ENCODE measurements at places on chromosomes 3 and 15.
A peak's percentile ranks its signal among the peaks of the same experiment; 100 is the strongest.

GRCh38 chr15:36029606-36030210 is 483.7 kb upstream of the DPH6 start:
- DNase-seq: no peak

DNA sequence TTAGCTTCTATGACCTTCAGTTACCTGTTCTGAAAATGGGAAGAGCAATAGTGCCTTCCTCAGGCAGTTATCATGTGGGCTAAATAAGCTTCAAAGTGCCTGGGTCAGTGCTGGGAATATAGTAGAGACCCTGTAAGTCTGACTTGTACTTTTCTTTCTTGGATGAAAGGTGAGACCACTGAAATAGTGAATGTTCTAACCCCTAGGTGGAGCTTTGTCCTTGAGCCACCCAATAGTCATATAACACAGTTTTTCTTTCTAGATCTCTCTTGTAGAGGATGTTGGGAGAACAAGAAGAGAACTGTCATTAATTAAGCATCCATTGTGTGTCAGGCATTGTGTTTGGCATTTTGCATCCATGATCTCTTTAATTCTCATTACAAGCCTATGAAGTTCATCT is 13.0 kb upstream of the BFSP2 start:
- DNase-seq: no peak

- no peak for DNase-seq
Observed at GRCh38 chr3:177681156-177681555, 483.9 kb upstream of the TBL1XR1 start.

- peak; percentile 52 for DNase-seq
Observed at GRCh38 chr3:45994419-45995235, 997 bp downstream of the FYCO1 start.

- no peak for DNase-seq
Observed at GRCh38 chr15:72169921-72170611, 27.5 kb downstream of the GRAMD2A start.

DNA sequence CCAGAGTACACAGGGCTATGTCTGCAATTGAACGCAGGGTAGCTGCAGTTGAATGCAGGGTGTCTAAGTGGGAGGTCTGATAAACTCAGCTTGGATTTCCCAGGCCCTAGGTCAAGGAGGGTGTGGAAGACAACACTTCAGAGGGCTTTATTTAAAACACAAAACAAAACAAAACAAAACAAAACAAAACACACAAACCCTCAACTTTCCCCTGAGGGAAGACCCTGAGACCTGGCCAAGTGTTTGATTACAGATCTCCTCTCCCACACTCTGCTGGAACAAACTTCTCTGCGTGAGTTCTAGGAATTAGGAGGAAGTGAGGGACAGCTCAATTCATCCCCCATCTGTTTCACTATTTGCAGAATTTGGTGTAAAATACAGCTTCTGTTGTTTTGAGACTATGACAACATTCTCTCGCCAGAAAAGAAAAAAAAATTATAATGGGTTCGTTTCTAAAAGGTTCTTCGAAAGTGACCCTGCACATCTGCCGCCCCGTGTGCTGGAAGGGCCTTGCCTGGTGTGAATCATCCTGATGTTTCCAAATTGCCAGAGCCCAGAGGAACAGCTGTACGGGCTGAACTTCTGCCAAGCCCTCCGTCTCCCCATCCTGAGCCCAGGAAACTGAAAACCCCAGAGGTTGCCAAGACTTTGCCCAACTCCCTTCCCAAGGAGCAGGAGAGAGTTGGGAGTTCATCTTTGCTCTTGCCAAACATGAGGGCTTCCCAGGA is 73.3 kb upstream of the RAD18 start:
- no peak for DNase-seq

DNA sequence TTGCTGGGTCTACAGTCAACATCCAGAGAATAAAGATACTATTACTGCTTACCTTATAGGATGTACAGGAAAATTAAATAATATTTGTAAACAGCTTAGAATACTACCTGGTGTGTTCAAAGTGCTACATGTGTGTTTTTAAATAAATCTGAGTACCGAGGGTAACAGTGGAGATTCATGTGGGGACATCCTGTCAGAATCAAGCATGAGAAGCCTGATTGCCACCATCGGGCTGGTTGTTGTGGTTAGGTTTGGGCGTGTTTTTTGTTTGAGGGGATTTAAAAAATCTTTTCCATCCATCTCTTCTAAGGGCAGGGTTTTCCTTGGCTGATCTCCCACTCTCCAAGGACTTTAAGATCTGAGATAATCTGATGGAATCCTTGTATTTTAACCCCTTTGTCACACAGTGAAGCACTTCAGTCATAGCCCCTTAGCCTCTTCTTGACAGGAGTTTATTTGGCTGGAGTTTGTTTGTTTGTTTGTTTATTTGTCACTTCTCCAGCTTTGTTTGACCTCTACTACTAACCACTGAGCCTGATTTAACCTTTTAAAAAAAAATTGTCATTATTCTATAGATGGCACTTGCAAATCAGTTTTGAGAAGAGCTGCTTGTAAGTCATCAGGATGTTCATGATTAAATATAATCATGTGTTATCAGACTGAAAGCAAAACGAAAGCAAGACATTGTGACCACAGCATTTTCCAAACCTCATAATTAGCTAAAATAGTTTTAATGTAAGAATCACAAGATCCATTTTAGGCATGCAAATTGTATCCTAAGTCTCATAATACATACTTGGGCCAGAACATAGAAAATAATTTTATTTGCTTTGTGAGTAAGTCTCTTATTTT is 72.8 kb upstream of the RARB start:
- DNase-seq: no peak

- DNase-seq: no peak
Observed at GRCh38 chr3:127637971-127638370, 9.0 kb downstream of the PODXL2 start.

DNA sequence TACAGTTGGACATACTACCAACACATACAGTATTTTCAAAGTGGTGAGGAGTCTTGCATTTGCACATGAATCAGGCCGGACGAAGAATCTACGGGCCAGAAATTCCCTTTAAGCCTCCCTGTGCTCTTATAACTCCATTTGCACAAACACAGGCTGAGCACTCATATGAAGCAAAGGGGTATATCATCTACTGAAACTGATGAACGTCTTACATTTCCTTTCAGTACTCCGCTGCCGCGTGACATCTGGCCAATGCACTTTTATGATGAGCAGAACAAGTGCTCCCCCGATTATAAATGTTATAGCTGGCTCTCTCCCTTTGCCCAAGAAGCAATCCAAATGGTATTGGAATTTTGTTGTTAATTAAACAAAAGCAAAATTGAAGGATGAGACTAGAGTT is 110.3 kb upstream of the ICE2 start:
- DNase-seq: no peak

- DNase-seq: no peak
Observed at GRCh38 chr3:117170094-117170493, 460.5 kb downstream of the TUSC7 start.

- DNase-seq: peak; percentile 60
Observed at GRCh38 chr3:136194409-136195257, 1.5 kb downstream of the MSL2 start.

DNA sequence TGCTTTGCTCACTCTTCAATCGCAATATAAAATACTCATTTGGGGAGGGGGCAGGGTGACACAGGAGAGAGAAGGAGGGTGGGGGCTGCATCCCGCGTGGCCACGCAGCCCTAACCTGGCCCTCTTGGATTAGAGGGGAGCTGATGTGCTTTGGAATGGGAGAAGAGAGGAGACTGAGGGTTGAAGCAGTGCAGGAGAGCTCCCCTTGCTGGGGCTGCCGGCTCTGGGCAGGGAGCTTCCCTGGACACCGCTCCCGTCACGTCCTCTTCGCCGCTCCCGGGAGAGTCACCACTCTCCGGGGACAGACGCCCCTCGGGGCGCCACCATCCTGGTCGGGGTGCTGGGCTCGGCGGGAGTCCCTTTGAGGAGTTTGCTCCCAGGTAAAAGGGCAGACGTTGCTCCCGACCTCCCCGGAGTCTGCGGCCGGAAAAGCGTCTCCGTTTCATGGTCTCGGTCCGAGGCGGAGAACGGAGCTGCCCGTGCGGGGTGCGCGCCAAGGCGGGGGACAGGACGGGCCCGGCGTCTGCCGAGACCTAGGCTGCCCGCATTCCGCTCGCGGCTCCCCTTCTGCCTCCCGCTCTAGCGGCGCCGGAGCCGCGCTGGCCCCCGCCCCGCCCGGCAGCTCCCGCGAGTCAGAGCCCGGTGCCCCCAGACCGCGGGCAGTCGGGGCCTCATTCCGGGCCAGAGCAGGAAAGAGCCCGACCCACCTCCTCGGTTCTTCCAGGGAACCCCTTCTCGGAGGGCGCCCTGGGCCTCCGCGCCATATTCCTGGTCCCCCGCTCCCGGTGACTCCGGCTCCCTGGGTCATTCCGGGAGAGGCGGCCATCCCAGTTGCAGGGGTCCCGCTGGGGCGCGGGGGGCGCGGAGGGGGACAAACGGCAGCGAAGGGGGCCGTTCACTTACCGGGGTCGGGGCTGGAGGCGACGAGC is 603 bp downstream of the SLC7A14 start:
- no peak for DNase-seq

DNA sequence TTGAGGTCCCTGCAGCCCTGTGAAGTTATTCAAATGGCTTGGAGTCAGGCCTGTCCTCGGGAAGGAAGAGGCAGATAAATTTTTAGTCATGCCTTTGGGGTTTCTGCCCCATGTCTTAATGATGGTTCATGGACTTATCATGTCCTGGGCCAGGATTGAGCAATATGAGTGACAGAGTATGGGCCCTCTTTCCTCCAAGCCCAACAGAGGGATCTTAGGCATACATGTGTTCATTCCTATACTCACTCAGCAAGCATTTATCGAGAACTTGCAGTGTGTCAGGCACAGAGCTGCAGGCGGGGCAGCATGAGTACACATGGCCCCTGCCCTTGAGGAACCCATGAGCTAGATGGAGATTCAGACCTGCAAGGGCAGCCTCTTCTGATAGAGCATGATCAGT is 6.2 kb downstream of the ESYT3 start:
- DNase-seq: no peak

DNA sequence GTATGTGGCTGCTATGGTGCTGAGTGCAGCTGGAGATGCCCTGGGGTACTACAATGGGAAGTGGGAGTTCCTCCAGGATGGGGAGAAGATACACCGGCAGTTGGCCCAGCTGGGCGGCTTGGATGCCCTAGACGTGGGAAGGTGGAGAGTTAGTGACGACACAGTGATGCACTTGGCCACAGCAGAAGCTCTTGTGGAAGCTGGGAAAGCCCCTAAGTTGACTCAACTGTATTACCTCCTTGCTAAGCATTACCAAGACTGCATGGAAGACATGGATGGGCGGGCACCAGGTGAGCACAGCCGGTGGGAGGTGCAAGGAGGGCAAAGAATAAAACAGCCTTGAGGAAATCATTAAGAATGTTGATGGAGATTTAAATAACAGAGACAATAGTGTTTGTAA is 2.9 kb downstream of the ADPRH start:
- no peak for DNase-seq

DNA sequence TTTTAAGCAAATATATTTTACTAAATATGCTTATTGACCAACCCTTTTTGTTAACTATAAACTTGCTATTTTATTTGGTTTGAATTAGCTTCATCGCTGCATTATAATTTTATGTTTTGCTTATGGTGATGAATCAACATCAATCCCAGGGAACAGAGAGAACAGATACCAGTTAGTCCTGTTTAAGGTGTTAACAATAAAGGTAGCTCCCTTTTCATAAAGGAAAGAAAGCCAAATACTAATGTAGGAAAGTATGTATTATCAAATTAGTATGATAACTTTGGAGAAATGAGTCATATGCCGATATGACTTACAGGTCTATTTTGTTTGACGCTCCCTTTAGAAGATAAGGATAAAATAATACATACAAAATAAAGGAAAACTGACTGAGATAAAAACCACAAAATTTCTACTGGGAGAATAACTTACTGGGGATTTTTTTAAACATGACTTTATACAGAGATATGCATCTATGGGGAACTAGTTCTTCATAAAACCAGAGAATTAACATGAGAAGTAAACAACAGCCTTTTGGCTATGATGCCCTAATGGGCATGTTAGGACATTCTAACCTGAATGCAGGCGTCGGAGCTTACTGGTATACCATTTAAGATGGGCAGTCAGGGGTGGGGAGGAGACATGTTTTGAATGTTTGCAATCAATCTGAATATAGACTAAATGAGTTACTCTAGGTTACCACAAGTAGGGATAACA is 4.5 kb downstream of the OR5K2 start:
- DNase-seq: no peak

DNA sequence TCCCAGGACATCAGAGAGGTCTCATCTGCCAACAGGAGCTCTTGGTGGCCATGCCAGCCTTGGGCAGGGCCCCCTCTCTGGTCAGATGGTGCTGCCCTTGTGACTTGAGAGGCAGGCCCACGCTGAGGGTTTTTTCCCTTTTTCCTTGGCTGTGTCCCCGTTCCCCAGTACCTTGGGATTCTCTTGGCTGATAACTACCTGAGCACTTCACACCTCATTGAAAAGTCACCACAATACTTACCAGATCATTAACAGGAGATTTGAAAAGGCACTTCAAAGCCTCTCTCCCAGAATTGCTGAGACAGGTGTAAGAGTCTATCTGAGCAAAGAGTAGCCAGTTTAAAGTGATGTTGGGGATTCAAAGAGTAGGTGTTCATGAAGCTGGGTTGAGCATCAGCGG is 15.1 kb upstream of the TMEM158 start:
- no peak for DNase-seq

- no peak for DNase-seq
Observed at GRCh38 chr3:184380185-184380626, 352 bp downstream of the CHRD start.

GRCh38 chr15:85742186-85742821 is 52.4 kb downstream of the KLHL25 start:
- no peak for DNase-seq

GRCh38 chr3:16060358-16060852 is 114.1 kb upstream of the GALNT15 start:
- no peak for DNase-seq

- DNase-seq: no peak
Observed at GRCh38 chr15:40936234-40936708, 7.1 kb downstream of the DLL4 start.

DNA sequence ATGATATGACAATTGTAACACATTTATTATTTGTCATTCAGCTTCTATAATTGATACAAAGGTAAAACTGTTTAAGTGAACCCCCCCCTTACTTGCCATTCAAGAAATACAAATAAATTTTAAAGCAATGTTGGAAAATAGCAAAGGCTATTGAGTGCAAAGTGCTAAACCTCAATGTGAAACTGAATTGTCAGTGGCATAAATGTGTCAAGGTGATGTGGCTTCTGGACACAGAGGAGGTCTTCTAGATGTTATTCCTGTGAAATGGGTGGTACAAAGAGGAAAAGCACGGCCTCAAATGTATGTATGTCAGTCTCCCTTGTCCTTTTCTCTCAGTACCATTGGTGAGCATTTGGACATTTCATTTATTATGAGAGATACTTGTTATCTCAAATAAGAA is 149.4 kb downstream of the MCTP2 start:
- no peak for DNase-seq

DNA sequence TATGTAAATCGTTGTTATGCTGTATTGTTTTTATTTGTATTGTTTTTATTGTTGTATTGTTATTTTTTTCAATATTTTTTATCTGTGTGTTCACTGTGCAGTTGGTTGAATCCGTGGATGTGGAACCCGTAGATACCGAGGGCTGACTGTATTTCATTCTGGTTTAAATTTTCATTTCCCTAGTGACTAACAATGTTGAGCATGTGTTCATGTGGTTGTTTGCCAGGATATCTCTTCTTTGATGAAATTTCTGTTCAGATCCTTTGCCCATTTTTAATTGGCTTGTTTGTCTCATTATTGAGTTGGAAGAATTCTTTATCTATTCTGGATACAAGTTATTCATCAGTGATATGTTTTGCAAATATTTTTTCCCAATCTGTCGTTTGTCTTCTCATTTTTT is 29.7 kb downstream of the STOML1 start:
- DNase-seq: no peak
